ENCODE measurements at places on chromosomes 12 and 14.
A peak's percentile ranks its signal among the peaks of the same experiment; 100 is the strongest.

- no peak for DNase-seq
Observed at GRCh38 chr12:45232756-45233372, 17.0 kb downstream of the ANO6 start.

DNA sequence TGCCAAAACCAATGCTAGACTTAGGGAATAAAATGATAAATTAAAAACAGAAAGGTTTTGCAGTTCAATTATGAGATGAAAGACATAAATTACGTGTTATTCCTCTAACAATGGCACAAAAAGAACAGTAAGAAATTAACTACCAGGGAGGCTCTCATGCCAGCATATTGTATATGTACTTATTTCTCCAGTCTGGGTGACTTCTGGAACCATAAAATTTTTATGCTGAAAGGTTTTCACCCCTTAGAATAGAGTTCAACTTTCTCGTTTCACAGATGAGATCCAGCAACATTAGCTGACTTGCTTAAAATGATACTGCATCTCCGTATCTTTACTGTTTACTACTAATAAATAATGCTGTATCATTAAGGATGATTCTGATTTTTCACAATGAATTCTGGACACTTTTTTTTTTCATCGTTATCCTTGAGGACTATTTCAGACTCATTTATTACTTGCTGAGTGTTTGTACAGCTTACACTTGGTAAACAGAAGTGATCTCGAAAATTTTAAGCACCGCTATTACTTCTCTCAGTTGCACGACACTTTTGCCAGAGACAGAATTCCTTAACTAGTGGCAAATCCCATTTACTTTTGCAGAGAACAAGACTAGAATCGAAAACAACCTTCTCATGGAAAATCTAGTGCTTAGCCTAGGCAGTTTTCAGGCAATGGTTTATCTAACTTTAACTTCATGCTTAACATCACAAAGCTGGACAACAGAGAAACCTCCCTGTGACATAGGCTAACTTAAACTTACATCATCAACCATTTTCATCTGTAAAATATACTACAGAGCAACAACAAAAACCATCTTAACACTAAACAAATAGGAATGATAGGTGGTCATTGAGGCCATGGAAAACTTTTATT is 2.7 kb downstream of the RSRC2 start:
- DNase-seq: no peak

- DNase-seq: no peak
Observed at GRCh38 chr12:88305254-88305890, 163.3 kb downstream of the TMTC3 start.

GRCh38 chr12:110849748-110850403 is 3.1 kb downstream of the CCDC63 start:
- no peak for DNase-seq

DNA sequence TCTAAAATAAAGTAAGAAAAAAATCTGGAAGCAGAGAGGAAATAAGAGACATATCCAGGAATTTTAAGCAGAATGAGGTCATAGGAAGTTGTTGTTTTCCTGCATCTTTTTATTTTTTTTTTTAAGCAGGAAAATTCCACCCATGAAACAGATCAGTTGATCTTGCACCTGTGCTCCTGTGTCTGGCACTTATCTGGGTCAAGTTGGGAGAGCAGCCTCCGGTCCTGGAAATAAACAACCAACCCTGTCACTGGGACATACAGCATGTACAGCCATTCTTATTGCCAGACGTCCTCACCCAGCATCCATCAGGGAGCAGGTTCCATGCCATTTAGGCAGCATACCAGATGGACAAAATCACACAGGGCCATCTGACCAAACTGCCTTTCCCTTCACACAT is 266.0 kb upstream of the BTG1 start:
- DNase-seq: no peak

DNA sequence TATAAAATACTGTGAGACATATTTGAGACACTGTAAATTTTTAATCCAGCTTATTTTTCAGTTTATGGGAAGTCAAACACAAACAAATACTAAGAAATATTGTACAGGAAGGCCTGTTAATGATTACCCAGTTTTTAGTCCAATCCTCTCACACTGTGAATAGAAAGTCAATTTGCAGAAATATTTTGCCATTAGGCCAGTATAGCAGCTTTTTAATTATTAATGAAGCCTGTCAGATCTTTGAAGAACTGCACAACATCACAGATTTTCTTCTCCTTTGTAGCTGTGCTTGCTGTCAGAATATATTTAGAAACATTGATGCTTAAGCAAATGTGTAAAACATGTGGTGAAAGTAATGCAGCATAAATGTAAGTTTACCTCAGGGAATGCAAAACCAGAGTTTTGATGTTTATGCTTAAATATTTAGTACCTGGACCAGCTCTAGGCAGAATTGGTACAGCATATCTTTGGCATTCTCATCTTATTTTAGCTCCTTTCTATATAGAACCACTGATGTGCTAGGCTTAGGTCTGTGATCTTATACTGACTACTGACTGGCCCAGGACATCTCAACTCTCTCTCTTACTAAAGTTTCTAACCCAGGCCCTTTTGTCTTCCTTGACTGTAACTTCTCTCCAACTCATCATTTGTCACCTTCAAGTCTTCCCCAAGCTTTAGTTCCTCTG is 230.8 kb upstream of the NAV3 start:
- no peak for DNase-seq

- no peak for DNase-seq
Observed at GRCh38 chr12:114746297-114747011, 62.5 kb upstream of the TBX3 start.

DNA sequence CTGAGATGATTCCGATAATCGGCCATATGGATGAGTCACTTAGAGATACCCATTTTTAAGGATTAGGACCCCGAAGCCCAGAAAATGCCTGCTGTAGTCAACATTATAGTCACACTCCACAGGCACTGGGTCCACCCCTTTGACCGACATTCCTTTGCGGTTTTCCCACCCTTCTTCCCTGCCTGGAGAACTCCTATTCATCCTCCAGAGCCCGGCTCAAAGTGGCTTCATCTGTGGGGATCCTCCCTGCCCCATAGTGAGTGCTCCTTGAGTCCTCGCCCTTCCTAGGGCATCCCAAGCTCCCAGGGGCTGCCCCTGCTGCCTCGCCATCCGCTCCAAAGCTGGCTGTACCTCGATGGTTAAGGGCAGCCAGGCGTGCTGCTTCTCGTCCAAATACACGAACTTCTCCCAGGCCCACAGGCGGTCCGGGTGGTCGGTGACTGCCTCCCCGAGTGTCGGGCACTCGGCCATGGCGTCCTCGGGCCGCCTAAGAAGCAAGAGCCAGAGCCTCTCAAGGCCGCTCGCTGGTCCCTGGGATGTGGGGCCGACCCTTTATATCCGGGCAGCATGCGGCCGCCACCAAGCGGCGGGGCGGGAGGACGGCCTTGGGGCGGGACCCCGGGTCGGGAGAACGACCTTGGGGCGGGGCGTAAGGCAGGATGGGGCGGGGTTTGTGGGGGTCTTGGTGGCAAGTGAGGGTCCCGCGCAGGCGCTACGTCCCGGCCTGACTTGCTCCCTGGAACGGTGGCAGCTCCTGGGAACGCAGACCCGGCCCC is at the start of gene TCL1A:
TSS of gene TCL1A (minus strand) at position 530 of the 776 bp plus-strand sequence. CDS start at position 471, 59 bp downstream.
- no peak for DNase-seq

DNA sequence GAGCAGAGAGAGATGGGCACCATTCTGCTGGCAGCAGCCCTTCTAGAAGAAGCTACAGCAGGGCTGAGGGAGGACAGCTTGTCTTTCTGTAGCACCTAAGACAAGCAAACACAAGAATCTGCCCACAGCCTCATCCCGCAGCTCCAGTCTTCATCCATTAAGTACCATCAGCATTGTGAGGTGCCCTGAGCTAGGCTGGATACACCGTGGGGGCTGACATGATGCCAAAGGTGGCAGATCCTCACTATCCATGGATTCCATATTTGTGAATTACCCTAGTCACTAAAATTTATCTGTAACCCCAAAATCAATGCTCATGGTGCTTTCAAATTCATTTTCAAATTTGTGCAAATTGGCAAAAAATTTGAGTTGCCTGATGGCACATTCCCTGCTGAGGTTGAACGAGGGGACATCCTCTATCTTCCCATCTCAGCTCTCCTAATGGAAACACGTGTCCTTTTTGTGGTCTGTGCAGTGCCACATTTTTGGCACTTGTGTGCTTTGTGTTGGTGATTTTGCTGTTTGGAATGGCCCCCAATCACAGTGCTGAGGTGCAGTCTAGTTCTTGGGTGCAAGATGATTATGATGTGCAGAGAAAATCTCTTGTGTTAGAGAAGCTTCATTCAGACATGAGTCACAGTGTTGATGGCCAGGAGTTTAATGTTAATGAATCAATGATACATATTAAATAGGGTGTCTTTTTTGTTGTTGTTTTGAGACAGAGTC is 7.0 kb downstream of the PITPNM2 start:
- no peak for DNase-seq

- DNase-seq: no peak
Observed at GRCh38 chr12:75970310-75970709, 61.3 kb downstream of the PHLDA1 start.

- no peak for DNase-seq
Observed at GRCh38 chr14:90678420-90678819, 137.8 kb downstream of the TTC7B start.

GRCh38 chr12:84408936-84409335 is 503.7 kb downstream of the SLC6A15 start:
- peak; percentile 36 for DNase-seq

DNA sequence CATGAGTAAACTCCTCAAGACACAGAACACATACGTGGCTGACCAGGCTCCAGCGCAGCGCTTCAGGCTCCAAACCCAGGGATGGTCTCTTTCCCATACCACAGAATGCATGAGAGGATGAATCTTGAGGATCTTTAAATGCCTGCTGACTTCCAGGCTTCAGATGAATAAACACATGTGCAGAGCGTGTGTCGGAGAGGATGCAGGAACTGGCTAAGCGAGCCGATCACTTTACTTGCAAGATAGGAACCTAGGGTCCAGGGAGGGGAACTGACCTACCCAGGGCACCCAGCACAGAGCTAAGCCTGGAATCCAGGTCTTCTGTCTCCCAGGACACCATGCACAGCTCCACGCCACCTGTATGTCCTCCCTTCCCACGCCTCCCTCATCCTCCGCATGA is 209.8 kb downstream of the BCL11B start:
- DNase-seq: no peak

- no peak for DNase-seq
Observed at GRCh38 chr14:100629098-100629497, 41.9 kb upstream of the BEGAIN start.

DNA sequence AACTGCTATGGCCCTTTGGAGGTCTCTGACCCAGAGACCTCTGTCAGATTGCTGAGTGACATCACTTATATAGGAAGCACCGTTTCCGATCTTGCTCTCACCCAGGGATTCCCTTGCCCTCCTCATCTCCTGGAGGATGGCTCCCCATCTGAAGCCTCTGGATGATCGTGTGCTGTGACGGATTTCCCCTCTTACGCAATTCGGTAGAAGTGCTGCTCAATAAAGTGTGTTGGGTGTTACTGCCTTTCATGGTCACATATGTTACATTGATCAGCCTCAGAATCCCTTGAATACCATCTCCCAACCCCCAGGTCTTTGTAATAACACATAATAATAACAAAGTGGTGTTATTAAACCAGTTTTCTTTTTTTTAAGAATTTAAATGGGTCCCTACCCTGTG is 107.3 kb upstream of the CLEC14A start:
- DNase-seq: no peak

- no peak for DNase-seq
Observed at GRCh38 chr14:105881021-105881930, 354.9 kb downstream of the TMEM121 start.

DNA sequence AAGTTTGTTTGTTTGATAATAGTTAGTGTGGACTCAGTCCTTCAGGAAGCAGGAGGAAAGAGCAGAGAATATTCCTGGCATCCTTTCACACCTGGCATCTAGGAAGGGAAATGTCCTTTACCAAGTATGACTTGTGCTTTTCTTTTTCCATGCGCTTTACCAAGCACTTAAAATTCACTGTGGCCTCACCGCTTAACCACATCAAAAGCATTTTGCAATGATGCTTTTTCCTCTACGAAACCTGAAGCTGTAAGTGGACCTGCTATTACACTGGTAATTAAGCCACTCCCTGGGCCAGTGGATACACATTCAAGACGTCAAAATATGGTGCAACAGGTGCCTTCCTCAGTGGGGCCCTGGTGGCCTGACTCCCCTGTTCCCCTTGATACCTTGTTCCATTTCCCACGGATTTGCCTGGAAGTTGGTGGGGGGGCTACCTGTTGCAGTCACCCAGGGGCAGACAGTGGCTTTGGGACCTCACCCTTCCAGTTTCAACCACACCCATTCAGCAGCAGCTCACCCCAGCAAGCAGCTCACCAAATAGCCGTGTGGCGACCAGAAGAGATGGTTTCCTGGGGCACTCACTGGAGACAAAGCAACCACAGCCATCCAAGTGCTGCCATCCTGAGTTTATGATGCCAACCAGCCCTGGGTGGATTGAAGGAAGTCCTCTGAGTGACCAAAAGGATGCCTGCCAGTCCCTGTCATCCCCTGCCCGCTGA is 14.2 kb upstream of the FZD10 start:
- no peak for DNase-seq

- DNase-seq: no peak
Observed at GRCh38 chr12:32080435-32080834, 26.2 kb upstream of the BICD1 start.

- no peak for DNase-seq
Observed at GRCh38 chr12:1189163-1189562, 198.1 kb downstream of the ERC1 start.

GRCh38 chr12:30930641-30931040 is 4.1 kb downstream of the TSPAN11 start:
- DNase-seq: no peak

- DNase-seq: no peak
Observed at GRCh38 chr12:68038650-68039049, 49.4 kb downstream of the IFNG-AS1 start.

GRCh38 chr14:77681196-77682157 is 26.3 kb downstream of the ALKBH1 start:
- no peak for DNase-seq

DNA sequence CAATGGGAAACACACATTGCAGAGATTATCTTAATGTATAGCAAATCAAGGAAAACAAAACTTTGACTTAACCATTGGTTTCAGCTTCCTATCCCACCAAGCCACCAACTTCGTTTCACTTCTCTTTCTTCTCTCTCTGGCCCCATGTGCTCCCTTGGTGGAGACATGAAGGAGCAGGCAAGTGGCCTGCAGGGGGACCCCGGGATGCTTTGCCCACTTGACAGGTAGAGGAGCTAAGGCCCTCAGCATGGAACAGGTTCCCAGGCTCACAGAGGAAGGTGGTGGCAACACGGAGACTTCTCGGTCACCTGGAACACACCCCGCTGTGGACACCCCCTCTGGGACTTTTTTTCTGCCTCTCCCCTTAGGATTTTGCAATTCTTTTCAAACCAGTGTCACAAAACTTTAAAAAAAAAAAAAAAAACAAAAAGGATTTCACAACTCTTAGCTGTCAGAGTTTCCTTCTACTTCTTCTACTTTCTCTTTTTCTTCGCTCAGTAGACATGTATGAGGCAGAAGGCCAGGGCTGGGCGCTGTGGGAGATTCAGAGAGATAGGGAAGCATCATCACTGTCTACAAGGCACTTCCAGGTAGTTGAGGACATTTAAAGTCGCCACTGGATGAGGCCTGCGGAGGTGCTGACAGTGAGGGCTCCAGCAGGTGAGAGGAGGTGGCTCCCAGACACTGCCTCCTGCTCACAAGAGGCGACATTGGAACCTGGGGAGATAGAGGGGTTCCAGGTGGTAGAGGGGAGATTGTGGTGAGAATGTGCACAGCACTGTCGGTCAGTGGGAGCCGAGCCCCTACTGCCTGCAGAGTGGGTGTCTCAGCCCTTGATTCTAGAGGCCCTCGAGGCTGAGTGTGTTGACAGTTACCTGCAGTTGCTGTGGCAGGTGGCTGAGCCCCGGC is 119.6 kb downstream of the GCH1 start:
- DNase-seq: no peak

- no peak for DNase-seq
Observed at GRCh38 chr12:62215506-62215905, 44.7 kb upstream of the USP15 start.

- peak; percentile 73 for DNase-seq
Observed at GRCh38 chr12:63844391-63845341, at the start of gene SRGAP1. Gene SRGAP1 (plus strand): TSS chr12:63844700. CDS start chr12:63844817, 117 bp downstream.

Measured in foreskin melanocyte (primary cell).